ENCODE measurements at places on chromosomes 4 and X.

- DNase-seq = no peak
These were observed 770.8 kb upstream of the PRKX start for GRCh38 chrX:4484266-4484665.

DNA sequence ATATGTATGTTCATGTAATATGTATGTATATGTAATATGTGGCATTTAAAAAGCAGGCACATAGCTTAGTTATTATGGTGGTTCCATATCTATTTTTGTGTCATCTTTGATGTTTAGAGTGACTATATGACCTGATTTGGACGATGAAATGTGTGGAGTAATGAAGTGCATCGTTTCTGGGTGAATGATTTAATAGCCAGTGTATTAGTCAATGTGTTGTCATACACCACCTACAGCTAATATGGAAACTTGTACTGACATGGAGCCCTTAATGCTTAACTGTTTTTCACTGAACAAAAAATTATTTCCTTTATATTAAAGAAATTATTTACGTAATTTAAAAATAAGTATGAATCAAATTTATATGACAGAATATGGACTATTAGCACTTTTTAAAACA lies 292.3 kb upstream of the FSTL5 start:
- no peak for DNase-seq

GRCh38 chr4:157204634-157205244 lies 15.8 kb upstream of the GRIA2 start:
- DNase-seq = no peak

GRCh38 chrX:103624111-103624510 lies 4.7 kb upstream of the TCEAL1 start:
- no peak for DNase-seq

GRCh38 chr4:13539047-13539618 lies 5.2 kb downstream of the NKX3-2 start:
- DNase-seq = no peak

DNA sequence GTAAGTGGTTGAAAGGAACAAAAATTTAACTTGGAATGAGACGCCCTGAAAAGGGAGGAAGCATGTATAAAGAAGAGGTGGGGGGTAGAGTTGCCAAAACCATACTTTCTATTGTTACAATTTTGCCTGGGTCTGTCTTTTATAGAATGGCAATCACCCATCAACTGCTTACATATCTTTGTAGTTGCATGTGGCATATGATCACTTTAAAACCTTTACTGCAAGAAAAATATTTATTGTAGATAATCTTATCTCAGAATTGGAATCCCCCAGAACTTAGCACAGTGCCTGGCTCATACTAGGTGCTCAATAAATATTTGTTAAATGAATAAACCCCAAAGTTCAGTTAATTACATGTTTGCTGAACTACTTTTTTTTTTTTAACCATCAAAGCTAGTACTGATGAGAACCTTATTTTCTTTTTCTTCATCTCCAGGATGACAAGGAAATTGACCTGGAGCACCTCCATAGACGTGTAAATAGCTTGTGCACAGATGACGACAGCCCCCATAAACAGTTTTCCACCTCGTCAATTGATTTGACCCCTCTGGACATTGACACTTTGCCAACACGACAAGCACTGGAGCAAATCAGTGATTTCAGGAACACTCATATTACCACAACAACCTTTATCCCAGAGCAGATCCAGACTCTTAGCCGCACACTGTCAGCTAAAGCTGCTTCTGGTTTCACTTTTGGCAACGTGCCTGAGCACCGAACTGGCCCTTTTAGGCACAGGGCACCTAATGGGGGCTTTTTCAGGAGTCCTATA lies 56.7 kb upstream of the ATOH1 start:
- no peak for DNase-seq

DNA sequence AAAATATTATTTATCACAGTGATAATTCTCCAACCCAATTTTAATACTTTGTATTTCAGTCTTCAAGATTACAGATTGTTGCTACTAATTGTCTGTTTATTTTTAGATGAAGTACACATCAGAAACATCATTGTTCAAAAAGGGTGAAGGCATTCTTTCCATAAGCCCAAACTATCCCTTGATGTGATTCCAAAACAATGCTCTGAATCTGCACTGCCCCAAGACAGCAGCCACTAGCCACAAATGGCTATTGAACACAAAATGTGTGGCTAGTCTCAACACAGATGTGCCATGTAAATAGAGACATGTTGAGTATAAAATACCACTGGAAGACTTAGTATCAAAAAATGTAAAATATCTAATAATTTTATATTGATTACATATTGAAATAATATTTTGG lies 150.7 kb upstream of the MAB21L2 start:
- no peak for DNase-seq
